Upper lobe of left lung (tissue), 6 donors: ENCODE measurements at places on chromosomes 2 and 18. TPM values are rescaled to one million over a fixed set of nuclear protein-coding genes. Genes with fewer than 3 reads are reported as not detected.

The UGT1A6 gene
- total RNA-seq, result 5.0 TPM

- DNase-seq, result no peak
Observed at GRCh38 chr2:11022064-11022463, 110.3 kb downstream of the KCNF1 start.

DNA sequence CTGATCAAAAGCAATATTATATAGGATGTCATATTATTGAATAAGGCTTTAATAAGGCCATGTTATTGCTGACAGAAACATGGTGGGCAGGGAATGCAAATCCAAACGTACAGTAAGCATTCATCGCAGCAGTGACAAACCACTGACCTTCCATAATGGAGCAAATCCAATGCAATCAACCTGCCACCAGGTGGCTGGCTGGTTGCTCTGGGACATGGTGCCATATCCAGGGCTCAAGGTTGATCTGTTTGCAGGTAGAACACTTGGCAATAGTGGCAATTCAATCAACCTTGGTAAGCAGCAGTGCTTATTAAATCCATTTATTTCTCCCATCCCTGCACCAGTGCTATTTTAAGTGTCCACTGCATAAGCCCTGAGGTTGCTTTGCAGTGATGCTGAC lies 75.4 kb downstream of the CERKL start:
- no peak for DNase-seq

The ALPI gene
- total RNA-seq, result not detected

DNA sequence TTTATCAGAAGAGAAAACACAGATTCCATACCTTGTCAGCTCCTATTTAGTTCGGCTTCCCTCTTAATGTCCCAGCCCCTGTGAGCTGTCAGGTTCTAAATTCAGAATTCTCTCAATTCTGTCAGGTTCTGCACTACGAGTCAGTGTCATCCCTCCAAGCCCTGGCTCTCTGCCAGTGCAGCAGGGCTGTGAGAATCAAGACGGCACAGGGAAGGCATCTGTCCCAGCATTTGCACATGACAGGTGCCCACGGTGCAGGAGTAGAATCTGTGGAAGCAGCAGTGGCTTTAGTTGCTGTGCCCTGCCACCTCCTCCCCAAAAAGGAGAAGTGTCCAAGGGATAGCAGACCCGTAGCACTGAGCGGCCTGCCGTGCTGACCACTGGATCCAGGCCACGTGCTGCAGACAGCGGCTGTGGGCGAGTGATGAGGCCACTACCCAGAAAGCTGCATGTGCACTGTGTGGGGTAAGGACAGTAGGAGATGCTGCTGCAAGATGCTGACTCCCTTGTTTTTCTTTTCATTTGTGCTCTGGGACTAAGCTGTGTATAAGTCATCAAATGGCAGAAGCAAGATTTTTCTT lies 12.8 kb downstream of the RBFA start:
- DNase-seq, result peak; percentile 51

DNA sequence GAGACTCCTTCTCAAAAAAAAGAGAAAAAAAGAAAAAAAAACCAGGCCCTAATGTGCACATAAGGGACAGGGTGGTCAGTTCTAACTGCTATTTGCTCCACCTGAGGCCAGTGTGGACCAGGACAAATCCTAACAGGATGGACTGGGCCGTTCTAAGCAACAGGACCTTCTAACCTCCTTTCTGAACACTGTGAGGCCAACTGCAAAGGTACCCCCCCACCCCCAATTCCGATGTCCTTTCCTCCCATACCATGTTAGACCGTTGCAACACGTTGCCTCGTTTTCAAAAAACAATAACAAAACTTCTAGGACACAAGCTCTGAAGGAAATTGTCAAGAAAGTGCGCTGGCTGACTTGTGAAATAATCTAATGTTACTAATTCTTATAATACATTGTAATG lies 1.2 kb downstream of the THAP4 start:
- no peak for DNase-seq

The PPP1R1C gene
- 2.6 TPM for total RNA-seq

The FEV gene
- not detected for total RNA-seq

- no peak for DNase-seq
Observed at GRCh38 chr2:160482673-160483072, 10.9 kb downstream of the RBMS1 start.

DNA sequence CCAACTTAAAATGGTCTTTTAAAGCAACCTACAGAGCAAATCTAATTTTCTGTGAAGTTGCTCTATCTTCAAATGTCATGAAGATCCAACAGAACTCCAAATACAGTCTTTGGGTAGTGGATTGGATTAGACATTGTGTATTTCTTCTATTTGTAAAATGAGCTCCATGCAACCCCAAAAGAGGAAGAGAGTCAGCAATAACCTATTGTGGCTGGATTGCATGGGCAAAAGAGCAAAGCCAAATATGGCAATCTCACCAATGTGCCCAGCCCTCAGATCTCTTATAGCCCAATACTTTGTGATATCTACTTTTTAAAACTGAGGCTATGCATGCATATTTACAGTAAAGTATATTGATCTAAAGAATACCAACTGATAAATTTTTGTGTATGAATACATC lies 146.3 kb downstream of the TXNL1 start:
- no peak for DNase-seq

The ERBB4 gene
- 3.3 TPM for total RNA-seq

DNA sequence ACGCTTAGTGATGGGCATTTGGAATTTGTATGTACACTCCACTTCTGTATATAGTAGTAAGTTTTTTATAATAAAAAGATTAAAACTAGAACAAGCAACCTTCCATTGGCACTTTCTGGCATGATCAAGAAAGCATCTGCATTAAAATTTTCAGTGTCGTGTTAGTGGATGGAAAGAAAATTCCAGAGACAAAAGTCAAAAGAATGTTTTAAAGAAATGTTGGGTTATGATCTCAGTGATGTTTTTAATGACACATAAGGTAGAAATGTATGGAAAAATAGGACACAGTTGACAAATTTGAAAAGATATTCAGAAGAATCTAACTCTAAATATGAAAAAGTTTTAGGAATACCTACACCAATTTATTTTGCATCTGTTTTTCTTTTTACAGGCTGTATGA lies 126.1 kb upstream of the FAM117B start:
- no peak for DNase-seq

DNA sequence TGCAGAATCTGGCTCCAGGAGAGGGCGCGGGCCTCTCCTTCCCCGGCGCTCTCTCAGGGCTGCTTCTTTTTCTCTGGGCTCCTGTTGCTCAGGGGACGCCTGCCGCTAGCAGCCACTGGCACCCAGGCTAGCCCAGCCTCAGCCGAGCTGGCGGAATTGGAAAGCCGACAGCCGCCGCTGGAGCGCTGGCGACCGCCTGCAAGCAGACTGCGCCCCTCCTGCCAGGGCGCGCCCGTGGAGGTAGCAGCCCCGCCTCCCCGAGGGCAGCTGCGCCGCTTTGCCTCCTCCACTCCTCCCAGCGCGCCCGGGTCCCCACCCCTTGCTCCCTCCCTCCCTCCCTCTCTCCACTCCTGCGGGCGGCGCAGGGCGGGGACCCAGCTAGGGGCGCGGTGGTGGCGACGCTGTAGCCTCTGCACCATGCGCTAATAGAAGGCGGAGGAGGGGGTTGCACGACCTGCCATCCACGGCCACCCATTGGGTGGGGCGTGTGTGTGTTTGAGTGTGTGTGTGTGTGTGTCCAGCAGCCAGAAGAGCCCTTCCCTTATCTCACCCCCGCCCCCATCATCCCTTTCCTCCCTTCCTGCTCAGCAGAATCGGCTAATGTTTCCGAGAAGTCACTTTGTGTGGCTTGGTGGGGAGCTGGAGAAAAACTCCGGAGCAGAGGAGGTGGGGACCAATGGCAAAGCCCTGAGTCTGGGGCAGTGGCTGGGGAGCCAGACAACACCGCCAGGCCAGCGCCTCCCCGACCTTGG lies at the start of gene SCN9A:
SCN9A (minus strand) TSS at position 209 of the 752 bp plus-strand sequence. CDS start 64,188 bp downstream, outside the sequence.
- DNase-seq, result peak; percentile 93

- DNase-seq, result peak; percentile 38
Observed at GRCh38 chr2:11582862-11583752, 49.3 kb downstream of the GREB1 start.

The LRRFIP1 gene
- total RNA-seq, result 228 TPM

The ASAP2 gene
- total RNA-seq, result 20.4 TPM

DNA sequence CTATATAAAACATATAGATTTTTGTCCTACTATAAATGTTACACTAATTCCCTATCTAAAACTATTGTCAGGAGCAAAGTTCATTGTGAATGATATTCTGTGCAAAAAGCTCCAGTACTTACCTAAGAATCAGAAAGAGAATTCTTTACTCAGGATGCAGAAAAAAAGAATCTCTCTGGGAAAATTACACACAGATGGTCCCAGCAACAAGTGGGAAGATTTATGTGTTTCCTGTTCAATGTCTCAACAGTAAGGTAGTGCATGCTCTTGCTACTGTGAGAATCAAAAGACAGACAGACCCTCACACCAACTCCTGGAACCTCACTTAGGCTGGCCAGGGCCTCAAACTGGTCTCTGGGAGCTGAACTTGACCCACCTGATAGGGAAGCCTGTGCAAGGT lies 11.2 kb upstream of the NAPG start:
- no peak for DNase-seq

DNA sequence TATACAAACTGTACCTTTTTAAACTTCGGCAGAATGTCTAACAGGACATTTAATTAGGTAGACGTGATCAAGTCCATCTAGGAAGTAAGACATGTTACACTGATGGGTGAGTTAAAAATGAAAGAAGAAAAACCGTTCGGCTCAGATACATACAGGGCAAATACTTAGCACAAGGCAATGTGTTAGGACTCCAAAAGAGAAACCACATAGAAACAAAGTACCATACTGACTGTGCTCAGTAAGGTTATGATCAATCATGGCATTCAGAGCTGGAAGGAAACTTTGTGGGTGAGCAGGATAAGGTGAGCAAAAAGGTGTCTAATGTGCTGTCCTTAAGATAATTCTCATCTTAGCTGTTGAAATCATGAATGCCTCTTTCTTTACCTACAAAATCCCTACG lies 211.9 kb downstream of the STK39 start:
- DNase-seq, result no peak

The ELMOD3 gene
- total RNA-seq, result 15.8 TPM

The GALNT3 gene
- total RNA-seq, result 16.5 TPM

- no peak for DNase-seq
Observed at GRCh38 chr2:103887625-103888024, 966.3 kb upstream of the POU3F3 start.

GRCh38 chr2:36338827-36339145 lies 16.8 kb upstream of the CRIM1 start:
- no peak for DNase-seq

DNA sequence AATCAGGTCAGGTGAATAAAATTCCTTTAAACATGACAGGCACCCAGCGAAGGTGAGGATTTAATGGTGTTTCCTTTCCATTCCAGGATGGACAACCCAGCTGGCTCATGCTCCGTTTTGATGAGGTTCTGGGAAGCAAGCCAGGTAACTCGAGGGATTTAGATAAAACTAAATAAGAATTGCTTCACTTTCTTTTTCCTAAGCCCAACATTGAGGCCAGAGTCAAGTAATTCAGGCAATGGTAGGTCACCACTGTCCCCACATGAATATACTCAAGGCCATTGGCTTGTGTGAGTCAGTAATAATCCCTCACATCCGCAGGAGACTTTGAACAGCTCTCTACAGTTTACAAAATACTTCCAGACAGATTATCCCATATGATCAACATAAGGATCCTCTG lies 16.2 kb upstream of the LRATD1 start:
- no peak for DNase-seq

The ATRAID gene
- 116 TPM for total RNA-seq

DNA sequence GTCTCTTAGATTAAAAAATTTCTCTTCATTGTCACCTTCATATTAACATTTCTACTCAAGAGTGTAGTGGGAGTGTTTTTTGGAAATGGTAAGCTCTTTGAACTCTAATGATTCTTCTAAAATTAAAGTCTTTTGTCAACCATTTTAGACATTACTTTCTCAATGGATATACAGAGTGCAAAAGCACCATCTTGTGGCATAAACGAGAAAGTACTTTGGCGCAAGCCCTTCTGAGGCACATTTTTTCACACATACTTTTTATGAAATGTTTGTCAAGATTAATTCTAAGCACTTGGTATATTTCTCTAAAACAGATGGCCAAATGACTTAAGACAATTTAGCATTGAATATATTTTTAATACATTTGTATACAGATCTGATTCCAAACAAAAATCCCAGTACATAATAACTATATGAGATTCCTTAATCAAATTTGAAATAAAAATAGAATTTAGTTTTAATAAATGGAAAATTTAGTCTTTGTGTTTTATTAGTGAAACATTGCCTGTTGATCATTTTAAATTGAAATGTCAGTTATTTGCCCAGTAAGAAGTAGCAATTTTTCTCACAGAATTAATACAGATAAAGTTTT lies 63.3 kb upstream of the GALNT5 start:
- no peak for DNase-seq

The PLEK gene
- total RNA-seq, result 19.3 TPM

- no peak for DNase-seq
Observed at GRCh38 chr2:197078535-197078934, 152.0 kb upstream of the PGAP1 start.

The GLI2 gene
- 8.8 TPM for total RNA-seq

DNA sequence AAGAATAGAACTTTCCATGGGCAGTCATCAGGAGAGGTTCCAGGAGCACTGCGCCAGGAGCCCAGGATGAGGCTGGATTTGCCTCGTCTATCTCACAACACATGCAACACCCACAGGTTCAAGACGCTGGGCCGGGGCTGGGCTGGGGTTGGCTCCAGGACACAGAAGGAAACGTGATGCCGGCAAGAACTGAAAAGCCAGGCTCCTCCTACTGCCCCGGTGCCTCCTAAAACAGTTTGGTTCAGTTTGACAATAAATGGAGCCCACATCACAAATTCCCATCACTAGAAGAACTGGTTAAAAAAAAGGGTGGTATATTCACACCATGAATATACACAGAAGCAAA lies 75.9 kb downstream of the INHBB start:
- DNase-seq, result no peak
